Activated T-helper 1 cell treated with Interleukin-2 at 50 U/mL for 16 hours (primary cell): ENCODE measurements at places on chromosomes 2 and 18.

- no peak for DNase-seq
These were observed at the start of gene NGEF for GRCh38 chr2:233013027-233013461. TSS of gene NGEF (minus strand) at chr2:233013256. CDS start at chr2:232974890, 38,366 bp downstream.

DNA sequence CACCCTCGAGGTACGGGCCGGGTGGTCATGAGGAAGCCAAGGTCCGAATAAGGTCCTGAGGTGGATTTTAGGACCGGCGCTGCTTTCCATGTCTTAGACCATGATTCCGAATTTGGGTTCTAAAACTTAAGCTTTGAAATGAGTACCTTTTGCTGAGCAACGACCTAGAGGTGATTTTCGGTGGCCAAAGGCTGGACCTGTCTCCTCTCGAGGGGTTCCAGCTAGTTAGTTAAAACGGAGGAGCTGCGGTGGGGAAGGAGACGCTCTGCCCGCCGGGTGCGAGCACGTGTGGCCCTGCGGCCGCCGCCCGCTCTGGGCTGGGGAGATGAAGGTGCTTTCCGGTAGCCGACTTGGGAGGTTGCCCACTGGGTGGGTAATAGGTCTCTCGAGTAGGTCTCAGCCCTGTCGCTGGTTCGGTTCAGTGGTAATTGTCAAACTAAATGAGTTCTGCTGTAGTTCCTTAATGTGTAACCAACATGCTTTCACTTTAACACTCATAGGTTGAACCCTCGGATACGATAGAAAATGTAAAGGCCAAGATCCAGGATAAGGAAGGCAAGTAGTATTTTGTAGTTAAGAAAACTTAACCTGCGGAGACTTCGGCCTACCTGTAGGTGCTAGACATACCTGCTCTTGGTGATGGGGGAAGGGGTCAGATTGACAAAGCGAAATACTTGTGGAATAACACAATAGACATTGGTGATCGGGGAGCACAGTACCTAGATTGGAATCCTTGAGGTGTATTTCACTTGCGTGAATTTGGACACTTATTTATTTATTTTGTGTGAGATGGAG is 572 bp downstream of the RPS27A start:
- peak; percentile 45 for DNase-seq

DNA sequence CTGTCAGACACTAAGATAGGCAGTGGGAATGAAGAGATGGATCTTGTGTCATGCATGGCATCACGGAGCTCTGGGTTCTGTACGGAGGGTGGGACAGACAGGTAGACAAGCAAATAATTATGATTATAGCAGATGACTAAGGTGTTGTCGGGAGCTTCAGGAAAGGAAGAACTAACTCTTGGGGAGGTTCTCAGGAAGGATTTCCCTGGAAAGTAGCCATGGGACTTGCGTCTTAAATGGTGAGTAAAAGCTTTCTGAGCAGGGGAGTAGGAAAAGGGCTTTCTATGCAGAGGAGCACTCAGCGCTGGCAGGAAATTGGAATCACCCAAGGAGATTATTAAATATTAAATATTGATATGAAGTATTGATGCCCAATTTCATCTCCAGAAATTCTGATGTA is 35.5 kb downstream of the ATOH8 start:
- DNase-seq, result no peak

GRCh38 chr2:170885130-170885791 is 43.8 kb upstream of the GORASP2 start:
- no peak for DNase-seq

- DNase-seq, result no peak
These were observed 122.9 kb upstream of the ACVR1C start for GRCh38 chr2:157751462-157752058.

DNA sequence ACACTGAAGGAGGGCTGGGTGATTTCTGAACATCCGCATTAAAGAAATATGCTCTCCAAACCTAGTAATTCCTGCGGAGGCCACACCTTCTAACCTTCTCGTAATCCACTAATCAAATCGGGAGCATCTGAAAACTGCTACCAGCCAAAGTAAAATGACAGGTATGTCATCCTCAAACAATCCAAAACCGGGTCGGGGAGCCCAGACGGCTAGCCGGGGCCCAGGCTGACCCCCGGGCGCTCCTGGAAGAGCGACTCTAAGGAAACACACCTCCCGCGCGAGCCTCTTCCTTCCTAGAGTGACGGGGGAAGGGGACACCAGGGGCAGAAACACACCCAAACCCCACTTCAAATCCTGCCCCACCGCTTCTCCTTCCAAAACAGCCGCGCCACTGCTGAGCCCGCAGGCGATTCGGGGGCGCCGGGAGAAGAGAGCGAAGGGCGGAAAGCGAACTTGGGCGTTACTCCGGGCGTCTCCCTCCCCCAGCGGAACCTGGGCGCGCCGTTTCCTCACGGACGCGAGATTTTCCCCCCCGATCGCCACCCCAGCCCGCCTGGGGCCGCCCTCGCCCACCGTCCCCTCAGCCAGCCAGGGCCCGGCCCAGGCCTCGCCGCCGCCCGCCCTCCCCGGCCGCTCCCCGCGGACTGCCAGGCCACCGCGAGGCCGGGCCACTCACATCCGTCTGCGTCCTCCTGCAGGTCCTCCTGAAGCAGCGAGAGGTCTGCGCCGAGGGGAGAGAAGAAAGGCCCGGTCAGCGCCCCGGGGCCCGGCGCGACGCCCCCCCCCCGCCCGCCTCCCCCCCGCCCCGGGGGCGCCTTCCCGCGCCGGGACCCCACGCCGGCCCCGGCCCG is 584 bp downstream of the PPP4R1 start:
- peak; percentile 4 for DNase-seq

GRCh38 chr18:427005-427404 is 73.5 kb downstream of the COLEC12 start:
- no peak for DNase-seq

GRCh38 chr2:85596026-85596333 is 435 bp downstream of the RNF181 start:
- DNase-seq, result no peak

DNA sequence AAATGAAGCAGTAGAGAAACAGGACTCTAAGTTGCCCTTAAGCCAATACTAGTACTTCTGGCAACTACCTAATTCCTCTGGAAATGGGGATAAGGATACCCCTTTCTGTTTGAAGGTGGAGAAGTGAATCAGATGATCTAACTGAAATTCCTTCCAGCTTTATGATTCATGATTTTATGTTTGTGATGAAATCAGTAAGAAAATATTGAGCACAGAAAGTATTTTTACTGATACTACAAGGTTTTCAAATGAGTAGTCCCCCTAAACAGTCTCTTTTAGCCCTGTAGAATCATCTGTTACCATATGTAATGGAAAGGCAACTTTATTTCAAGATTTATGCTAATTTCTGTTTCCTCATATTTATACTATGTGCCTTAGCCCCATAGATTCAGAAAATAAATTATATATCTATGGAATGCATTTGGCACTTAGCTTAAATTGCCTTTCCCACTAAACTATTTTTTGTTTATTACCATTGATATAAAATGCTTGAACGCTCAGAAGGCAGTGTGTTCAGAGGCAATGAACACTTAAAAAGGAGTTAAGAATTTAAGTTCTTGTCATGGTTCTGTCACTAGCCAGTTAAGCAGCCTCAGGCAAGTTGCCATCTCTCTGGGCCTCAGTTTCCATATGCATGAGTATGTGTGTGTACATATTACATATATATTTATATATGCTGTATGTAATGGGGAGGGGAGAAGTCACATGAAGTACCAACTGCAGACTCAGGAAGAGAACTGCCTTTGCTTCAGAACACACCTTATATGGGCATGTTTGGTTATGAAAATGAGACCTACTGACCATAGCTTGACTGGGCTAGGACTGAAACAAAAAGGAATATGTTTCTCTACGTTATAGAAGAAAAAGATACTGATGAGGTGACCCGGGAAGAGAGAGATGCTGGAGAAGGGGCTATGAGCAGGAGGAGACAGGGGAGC is 97.7 kb downstream of the CDC42EP3 start:
- DNase-seq, result no peak

DNA sequence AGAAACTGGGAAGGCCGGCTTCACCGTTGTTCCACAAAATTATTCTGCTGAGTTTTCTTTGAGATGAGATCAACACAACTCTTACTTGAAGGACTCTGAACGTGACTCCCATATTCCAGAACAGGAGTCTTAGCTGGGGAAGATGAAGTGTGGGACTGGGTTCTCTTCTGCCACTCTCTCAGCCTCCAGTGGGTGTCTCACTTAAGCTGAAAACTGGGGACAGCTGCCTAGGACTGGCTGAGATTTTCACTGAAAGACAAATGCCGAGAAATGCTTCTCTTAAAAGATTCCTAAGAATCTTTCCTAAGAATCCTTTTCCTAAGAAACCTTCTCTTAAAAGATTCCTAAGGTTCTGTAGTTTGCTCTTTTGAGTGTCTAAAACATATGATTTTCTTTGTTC is 156.6 kb upstream of the LHCGR start:
- DNase-seq, result no peak

DNA sequence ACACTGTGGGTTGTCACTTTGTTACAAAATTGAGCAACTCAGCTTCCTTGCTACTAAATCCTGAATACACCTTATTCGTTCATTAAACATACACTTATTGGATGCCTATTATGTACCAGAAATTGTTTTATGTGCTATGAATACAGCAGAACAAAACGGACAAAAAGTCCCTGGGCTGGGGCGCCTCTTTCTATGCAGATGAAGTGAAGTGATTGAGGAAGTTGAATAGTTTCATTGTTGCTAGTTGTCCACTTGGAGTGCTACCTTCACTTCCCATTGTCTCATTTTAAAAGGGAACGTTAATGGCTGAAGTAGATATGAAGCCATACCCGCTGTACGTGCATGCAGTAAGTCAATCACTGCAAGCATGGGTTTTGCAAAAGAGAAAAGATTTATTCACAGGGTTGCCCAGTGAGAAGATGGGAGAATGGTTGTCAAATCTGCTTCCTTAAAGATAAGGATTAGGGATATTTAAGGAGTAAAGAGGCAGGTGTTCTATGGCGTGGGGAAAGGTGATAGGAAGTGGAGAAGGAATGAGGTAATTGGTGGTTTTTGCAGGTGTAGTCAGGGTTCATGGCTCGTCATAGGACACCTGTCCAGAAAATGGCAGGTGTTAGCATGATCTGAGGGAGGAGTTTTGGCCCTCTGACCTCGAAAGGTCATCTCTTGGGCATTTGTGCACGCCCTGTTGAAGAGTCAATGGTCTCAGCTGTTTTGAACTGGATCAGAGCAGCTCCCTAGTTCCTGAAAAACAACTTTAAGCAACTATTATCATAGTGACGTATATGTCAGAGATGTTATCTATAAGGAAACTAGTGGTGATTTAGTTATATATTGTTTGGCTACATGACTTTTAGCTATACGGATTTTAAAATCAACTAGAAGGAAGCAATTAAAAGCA is 23.5 kb downstream of the TRPM8 start:
- DNase-seq, result no peak

DNA sequence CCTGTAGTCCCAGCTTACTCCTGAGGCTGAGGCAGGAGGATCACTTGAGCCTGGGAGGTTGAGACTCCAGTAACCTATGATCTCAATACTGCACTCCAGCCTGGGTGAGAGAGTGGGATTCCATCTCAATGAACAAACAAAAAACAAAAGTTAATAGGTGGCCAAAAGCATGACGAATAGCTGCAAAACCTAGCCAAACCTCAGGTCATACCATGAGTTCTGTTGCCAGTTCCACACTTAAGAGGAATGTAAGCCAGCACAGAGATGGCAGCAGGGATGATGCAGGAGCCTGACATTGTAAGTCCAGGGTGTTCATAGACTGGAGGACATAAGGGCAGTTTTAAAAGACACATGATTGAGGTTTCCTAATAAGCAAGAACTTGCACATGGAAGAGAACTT is 55.3 kb upstream of the RMDN2 start:
- no peak for DNase-seq

DNA sequence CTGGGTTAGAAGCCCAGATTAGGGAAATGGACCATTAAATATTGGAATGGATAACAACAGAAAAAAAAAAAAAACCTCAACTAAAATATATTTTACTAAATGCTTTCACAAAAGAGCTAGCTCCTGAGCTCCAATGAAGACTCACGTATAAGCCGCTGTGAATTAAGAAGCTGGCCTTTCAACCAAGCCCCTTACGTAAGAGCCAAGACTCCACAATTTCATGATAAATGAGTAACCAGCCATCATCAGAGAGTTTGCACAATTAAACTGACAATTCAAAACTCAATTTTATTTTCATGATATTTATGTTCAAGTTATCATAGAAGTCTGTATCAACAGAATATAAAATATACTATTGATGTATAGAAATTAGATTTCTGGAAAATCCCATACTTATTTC is 70.7 kb upstream of the HNRNPA3 start:
- DNase-seq, result no peak

DNA sequence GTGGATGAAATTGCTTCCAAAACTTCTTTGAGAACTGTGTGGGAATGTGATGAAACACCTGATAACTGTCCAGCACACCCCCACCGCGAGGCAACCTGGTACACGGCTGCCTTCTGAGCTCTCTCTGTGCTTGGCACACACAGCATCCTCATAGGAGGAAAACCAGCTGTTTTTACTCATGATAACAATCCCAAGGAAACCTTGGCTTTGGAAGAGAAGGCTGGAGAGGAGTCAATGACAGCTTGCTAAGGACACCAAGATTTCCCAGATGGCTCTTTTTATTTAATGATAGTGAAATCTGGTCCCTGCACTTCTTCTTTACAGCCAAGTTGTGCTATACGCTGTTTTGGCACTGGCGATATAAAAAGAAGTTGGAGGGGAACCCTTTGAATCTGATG is 232.5 kb upstream of the FN1 start:
- no peak for DNase-seq

GRCh38 chr2:23824777-23825212 is 102.1 kb downstream of the ATAD2B start:
- no peak for DNase-seq

DNA sequence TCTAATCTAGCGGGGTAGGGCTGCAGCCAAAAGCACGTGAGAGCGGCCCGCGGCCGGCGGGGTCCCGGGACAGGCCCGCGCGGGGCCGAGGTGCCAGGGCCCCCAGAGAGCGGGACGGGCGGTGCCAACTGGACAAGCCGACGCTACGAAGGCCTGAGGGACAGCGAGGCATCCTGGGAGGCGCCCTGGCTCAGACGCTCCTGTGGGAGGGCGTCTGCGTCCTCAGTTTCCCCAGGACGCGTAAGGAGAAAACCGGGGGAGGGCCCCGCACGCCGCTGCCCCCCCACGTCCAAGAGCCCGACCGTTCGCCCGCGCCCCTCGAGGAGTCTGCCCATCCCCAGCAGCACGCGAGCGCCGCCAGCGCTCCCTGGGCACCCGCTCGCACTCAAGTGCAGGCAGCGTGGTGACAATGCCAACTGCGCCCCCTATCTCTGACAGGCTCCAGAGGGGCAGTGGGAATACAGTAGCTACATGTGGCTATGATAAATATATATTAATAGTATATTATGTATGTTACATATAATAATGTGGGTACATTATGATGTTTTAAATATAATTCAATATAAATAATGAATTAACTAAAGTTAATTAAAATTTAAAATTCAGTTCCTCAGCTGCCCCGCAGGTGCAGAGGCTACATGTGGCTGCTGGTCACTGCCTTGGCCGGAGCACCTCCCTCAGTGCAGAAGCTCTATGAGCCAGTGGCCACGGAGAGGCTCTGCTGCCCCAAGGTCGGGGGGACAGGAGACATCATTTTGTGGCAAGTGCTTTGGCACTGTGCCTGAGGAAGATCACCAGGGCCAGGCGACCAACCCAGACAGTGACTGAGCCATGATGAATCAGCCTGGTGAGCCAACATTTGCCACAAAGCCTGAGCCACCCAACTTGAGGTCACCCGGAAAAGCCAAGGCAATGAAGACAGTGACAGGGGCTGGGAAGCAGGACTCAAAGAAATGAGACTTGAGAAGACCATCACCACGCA is 5.5 kb upstream of the SFT2D3 start:
- DNase-seq, result no peak

GRCh38 chr2:236844711-236845110 is 241.0 kb upstream of the COPS8 start:
- DNase-seq, result no peak

- no peak for DNase-seq
These were observed 31.3 kb downstream of the LANCL1 start for GRCh38 chr2:210445116-210445707.
